Osteocyte (in vitro differentiated cells): ENCODE measurements at places on chromosomes 5 and 9. TPM values are rescaled to one million over a fixed set of nuclear protein-coding genes. Genes with fewer than 3 reads are reported as not detected.

DNA sequence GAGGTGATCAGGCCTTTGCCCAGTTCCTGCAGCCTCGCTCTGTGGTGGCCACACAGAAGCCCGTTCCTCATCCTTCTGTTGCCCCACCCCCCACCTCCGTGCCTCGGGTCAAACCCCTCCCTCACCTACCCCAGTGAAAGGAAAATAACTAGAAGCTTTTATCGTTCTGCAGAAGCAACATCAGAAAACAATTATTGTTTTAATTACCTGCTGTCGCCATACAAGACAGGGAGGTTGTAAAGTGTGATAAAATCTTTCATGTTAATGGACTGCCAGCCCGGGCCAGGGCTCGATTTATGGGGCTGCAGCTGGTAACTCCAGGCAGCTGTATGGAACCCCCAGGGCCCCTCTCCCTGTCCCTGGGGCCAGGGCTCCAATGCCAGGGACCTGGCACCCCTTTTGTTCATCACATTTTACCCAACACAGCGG lies 20.6 kb downstream of the UNC5A start:
- no peak for DNase-seq

DNA sequence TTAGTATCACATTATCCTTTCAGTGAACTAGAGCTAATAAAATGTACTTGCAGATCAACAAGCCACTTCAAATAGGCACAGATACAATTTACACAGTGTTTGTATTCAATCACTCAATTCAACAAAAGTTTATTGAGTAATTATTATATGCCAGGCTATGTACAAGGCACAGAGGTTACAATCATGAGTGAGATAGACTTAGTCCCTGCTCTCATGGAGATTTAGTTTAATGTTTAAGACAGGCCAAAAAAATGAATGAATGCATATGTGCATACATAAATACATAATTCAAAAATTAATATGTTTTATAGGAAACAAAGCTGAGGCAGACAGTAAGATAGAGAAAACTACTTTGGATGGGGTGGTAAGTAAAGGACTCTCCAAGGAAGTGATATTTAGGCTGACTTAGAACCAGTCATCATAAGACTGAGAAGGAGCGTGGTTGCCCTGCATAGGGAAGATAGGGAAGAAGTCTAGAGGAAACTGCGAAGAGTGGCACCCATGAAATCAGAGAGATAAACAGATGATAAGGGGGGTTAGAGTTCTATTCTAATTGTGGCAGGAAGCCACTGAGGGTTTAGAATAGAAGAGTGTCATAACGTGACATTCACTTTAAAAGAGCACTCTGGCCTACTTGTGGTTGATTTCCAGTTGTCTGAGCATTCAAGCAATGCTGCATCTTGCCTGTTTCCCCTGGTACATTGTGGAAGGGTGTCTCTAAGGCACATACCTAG lies 49.7 kb upstream of the GRAMD2B start:
- no peak for DNase-seq

DNA sequence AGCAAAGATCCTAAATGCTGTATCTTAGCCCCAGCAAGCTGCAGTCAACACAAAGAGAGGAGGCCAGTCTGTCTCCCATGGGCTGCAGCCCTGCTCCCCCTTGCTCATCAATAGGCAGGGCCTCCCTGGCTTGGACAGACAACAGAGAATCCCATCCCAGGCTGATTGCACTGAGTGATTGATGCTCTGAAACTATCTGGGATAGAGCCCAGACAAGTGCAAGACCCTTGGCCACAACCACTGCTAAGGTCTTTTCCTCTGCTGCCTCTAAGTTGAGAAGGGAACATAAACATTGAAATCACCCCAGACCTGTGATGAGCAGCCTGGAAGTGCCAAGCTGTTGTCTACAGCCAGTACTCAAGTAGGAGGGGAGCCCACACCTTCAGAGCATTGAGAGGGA lies 661.0 kb upstream of the CDH18 start:
- no peak for DNase-seq

Gene PCDHGA5
- total RNA-seq: 0.13 and 0.16 TPM in 2 replicates

GRCh38 chr5:133274597-133274935 lies 222.8 kb downstream of the HSPA4 start:
- DNase-seq: no peak

DNA sequence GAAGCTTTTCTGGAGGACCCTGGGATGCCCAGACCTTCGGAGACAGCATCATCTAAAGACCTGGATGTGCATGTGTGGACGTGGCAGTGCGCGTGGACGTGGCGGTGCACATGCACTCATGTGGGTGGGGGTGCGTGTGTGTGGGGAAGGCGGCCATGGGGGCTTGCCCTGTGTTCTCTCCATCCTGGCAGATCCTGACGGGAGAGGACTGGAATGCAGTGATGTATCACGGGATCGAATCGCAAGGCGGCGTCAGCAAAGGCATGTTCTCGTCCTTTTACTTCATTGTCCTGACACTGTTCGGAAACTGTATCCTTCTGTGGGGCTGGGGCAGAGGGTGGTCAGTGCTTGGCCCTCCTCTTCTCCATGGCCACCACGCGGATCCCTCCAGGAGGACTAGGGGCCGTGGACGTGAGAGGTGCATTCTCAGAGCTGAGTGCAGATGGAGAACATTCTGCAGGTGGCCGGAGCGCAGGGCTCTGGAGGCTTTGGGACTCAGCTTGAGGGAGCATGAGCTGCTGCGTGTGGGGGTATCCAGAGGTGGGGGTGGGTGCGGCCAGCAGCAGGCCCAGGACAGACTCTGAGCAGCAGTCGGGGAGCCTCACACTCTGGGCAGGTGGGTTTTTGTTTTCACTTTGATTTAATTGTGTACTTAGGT lies 129.1 kb downstream of the CACNA1B start:
- no peak for DNase-seq

GRCh38 chr9:89841456-89841855 lies 236.6 kb downstream of the GADD45G start:
- peak; percentile 70 for DNase-seq

- no peak for DNase-seq
Observed at GRCh38 chr5:143208781-143209510, 194.5 kb downstream of the NR3C1 start.

Gene TNPO1
- total RNA-seq: 141 and 160 TPM in 2 replicates

Gene PPP3R2
- not detected in 2 replicates for total RNA-seq

DNA sequence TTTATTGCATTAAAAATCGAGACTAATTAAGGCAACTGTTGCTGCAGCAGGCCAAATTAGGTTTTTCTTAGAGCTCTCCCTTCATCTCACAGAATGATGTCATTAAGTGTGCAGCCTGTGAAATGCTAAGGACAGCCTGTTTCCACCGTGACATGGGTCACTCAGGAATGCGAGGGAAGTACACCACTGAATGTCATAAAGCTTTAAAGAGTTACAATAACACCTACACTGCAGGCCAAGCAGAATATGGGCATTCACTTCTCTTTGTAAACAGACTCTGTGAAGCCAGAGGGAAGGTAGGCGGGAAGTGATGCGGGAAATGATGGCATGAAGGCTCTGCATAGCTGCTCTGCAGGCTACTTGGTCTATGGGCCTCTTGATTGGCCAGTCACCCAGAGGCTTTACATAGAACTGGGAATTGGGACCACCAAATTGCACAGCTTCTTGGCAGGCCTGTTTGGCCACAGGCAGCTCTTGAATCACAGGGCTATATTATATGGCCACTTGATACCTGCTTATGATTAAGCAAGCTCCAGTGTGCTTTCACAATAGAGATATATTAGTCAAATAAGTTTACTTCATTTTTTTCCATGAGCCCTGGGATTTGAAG lies 28.4 kb upstream of the AOPEP start:
- DNase-seq: no peak
